ENCODE measurements at places on chromosomes 12 and 14.

GRCh38 chr12:27207615-27208413, 36.3 kb upstream of the STK38L start:
- no peak overlapping the region for H3K27ac ChIP-seq
- DNase-seq = no peak
- H3K4me3 ChIP-seq = no peak overlapping the region
- no peaks in the 10 kb centered on the region for H3K36me3 ChIP-seq

DNA sequence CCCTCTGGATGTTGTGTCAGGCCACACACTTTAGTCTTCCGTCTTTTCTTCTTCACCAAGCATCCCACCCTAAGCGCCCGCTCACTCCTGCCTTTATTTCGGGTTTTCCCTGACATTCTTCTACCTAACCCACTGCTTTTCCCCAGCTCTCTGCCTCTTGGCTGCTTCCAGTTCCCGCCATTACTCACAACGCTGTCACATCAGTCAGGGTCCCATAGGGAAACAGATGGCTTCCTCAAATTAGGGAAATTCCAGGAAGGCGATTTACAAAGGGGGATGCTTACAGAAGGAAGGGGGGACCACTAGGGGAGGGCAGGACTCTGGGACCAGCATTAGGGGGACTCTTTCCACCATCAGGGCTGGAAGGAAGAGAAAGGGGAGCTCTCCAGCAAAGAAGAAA, 9.2 kb upstream of the PPP1R13B start:
- no peak overlapping the region for H3K27ac ChIP-seq
- H3K4me3 ChIP-seq = no peak overlapping the region
- H3K27me3 ChIP-seq = peaks cover 11% of the 10 kb centered on the region
- no peak for DNase-seq

DNA sequence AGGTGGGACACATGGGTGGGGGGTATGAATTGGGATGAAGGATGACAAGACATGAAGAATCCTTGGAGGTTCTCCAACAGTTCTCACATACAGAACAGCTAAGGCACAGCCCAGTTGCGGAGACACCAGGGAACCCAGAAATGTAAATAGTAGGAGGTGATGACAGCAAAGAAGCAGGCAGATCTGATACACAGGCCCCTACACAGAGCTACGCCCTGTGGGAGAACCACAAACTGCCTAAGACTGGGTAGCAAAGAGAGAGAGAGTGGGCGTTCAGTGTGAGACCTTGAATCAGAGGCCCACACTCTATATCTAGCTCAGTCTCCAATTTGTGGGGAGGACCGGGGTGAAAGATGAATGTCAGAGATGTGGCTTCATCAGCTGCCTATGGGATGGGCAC, 9.5 kb upstream of the NUMB start:
- H3K27ac ChIP-seq = no peak overlapping the region
- no peak for DNase-seq
- H3K4me1 ChIP-seq = peaks cover 8% of the 10 kb centered on the region
- no peaks in the 10 kb centered on the region for H3K36me3 ChIP-seq
- H3K4me3 ChIP-seq = no peak overlapping the region

DNA sequence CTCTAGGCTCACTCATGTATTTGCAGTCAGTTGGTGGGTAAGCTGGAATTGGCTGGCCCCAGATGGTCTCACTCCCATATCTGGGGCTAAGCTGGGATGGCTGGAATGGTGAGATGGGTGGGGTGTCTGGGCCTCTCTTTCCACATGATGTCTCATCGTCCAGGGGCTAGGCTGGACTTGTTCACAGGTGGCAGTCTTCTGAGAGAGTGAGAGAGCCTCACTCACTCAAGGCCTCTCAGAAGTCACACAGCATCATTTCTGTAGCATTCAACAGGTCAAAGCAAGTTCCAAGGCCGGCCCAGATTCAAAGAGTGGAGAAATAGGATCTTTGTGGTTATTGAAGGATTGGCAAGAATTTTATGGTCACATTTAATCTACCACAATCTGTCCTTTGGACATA, 102.7 kb downstream of the UNC79 start:
- H3K36me3 ChIP-seq = no peaks in the 10 kb centered on the region
- no peak overlapping the region for H3K4me3 ChIP-seq
- H3K4me1 ChIP-seq = no peaks in the 10 kb centered on the region

All from neural crest cell (in vitro differentiated cells).